ENCODE measurements at places on chromosomes 11 and 22. TPM values are rescaled to one million over a fixed set of nuclear protein-coding genes. Genes with fewer than 3 reads are reported as not detected.

DNA sequence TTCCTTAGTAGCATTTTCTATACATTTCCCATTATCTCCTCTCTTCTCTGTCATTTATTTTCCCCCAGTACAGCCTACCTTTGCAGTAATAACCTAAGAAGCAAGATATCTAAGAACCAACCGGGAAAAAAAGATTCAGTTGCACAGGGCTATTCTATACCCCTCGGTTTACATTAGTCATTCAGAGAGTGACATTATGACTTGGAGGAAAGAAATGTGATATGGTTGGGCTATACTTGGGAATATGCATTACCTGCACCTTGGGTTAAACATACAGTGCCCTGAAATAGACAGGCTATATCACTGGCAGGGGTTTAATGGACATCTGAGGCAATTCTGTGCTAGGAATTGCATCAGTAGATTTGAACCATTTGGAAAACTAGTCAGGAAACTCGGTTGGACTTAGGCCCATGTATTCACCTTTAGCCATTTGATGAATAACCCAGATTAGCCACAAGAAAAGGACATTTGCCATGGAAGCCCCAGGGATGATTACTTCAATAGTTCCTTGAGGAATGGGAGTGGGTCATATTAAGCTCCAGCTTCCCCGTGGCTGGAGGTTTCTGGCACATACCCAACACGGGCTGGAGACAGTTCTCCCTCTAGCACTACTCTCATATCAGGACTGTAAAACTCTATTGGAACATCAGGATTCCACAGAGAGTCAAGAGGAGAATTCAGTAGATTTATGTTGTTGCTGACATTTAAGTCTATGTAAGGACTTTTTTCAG is 973.2 kb downstream of the NTM start:
- no peak for DNase-seq

DNA sequence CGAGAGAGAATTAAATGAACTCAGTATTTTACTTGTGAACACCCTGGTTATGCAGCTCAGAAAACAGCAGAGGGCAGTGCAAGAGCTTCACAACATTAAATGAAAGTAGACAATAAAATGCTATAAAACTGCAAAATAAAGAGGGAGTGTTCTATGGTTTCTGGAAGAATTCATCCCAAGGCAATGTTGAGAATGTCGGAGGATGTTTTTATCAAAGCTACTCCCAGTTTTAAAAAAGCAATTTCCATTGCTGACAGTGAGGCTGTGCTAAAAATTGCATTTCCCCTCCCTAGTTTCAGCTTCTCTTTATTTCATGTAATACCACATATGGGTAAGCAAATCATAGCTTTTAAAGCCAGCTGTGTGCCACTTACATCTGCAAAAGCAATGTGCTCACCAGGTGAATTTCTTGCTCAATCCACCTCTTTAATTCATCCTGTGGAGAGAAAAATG is 296.8 kb downstream of the RAB38 start:
- peak; percentile 42 for DNase-seq

DNA sequence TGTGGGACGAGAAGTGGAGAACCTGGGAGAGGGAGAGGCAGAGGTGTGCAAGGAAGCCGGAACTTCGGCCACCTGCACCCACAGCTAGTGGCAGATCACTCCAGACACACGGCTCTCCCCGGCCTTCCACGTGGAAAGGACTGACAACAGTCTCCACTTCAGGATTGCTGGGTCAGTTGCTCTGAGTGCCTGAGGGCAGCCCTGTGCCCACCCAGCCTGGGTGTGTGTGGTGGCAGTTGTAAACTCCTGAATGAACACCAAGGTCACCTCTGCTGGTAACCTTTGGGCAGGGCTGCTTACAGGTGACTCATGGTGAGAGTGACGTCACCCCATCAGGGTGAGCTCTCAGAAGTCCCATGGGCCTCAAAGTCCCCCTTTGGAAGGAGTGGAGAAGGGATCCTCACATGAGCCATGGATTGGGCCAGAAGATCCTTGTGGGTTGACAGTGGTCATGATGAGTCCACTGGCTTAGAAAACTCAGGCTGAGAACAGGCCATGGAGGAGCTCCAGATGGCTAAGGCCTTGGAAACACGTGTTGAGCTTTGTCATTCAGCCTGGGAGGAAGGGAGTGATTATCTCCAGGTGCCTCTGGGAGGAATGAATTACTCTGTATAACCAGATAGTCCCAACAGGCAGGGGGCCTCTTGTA is 71.3 kb downstream of the BCR start:
- DNase-seq: peak; percentile 10

DNA sequence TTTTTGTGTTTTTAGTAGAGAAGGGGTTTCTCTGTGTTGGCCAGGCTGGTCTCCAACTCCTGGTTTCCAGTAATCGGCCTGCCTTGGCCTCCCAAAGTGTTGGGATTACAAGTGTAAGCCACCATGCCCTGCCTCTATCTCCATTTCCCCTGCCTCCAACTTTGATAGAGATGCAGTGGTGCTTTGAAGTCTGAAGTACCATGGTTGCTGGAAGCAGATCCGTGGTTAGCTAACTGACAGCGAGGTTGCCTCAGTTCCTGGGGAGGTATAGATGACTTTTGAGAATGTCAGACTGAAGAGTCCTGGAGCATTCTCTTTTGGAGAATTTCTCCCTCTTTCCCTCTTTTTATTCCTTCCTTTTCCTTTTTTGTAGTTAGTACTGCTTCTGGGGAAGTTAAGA is 111.5 kb upstream of the RRM1 start:
- DNase-seq: no peak

- DNase-seq: no peak
Observed at GRCh38 chr22:35064664-35065063, 1.3 kb upstream of the ISX start.

DNA sequence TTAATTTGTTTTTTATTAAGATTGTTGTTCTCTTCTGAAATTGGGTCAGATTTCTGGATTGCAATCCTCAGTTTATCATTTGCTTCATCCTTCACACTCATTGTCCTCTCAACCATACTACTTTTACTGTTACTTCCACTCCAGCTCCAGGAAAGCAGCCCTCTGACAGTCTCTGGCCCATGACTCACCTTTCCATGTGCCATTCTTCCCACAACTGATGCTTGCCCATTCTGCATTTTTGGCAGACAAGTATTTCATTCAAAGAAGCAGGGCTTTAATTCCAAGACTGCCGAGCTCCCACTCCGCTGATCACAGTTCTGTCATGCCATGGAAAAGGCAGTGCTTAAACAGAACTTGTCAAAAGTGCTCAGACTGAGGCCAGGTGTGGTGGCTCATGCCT is 139.2 kb downstream of the WNT11 start:
- DNase-seq: no peak

- peak; percentile 36 for DNase-seq
Observed at GRCh38 chr22:41447435-41448188, 1.0 kb upstream of the TOB2 start.

GRCh38 chr11:16900491-16900890 is 113.7 kb downstream of the PLEKHA7 start:
- DNase-seq: no peak

DNA sequence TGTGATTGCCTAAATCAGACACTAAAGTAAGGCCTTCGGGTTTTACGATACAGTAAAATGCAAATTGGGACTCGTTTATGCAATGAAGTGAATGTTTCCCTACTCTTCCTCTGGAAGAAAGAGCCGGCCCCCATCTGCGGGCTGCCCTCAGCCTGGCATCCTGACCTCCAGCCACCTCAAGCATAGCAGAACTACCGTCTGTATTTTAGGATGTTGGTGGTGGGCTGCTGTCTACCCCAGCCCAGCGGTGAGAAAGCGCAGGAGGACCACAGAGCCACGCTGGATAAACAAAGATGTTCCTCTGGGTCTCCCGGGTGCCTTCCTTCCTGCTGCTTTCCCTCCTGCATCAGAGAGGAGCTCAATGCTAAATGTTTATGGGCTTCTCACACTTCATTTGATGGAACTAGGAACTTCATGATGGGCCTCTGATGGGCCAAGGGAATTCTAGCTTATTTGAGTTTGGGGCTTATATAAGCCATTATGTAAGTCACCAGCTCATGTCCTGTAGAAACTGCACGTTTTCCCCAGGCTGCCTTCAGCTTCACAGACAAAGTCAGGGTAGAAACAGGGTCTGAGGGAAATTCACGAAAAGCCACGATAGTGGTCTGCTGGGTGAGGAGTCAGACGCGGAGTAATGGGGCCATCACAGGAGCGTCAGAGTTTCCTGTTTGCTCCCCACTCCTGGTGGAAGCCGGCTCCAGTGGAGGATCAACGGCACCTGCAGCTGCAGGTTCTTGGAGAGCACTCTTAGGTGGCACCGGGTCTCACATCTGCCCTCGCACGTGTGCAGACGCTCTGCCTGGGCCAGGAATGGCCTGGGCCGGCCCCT is 287.4 kb downstream of the BRD1 start:
- DNase-seq: no peak

GRCh38 chr11:1194977-1195681 is 27.7 kb upstream of the MUC5B start:
- DNase-seq: no peak

DNA sequence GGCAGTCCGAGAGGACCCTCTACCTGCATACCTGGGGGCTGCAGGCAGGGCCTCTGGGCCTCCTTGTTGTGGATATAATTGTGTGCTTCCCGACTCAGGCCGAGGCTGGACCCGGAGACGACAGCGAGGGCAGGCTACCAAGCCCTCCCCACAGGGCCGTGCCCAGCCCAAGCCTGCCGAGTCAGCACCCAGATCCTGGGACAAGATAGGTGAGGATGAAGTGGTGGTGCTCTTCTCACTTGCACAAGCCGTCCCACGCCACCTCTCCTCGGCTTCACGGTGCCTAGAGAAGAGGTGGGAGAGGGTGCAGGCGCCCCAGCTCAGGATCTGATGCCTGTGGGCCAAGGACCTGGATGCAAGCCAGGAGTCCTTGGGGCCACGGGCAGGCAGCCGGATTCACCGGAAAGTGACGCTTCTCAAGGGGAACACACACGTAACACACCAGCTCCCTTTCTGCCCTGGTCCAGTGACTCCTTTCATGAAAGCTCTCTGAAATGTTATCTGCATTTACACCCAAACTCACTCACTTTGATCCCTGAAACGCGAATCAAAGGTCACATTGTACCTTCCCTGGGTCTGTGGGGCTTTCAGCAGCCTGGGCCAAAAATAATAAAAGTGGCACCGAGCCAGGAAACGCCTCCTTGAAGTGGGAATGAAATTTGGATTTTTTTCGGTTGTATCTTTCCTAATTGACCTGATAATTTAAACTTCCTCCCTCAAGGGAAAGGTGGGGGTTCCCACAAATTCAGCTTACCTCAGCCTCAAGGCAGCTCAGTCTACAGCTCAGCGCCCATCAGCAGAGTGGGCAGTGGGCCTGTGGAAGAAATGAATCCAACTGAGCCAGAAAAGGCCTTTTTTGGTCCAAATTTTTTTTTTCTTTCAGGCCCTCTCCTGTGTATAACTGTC is 1.1 kb upstream of the GNB1L start:
- no peak for DNase-seq

DNA sequence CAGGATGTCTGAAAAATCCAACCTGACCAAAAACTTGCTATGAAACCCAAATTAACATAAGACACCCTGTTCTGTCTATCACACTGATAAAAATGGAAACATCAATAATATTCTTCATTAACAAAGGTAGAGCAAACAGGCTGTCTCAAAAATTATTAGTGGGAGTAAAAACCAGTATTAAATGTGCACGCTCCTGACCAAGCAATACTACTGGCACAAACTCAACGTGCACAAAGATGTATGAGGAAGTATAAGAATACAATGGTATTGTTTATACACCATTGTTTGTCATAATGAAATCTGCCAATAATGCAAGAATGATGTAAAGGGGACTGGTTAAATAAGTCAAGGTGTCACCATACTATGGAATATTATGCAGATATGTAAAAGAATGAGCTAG is 288.5 kb downstream of the MN1 start:
- DNase-seq: no peak

DNA sequence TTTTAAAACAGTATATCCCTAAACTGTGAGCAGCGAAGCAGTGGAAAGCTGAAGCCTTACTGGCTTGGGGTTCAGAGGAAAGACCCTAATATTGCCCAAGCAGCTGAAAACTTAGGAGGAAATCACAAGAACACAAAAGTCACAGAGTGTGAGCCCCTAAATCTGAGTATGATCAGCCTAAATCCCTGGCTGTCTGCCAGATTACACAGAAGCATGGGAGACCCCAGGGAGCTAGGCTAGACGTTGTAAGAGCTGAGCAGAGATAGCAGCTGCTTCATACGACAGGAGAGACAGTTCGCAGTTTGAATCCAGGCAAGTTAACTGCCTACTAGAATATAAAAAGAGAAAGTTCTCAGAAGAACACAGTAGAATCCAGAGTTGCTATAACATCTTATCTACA is 81.2 kb downstream of the PACS1 start:
- DNase-seq: no peak

GRCh38 chr11:46674463-46675287 is 25.7 kb downstream of the ARHGAP1 start:
- DNase-seq: no peak

DNA sequence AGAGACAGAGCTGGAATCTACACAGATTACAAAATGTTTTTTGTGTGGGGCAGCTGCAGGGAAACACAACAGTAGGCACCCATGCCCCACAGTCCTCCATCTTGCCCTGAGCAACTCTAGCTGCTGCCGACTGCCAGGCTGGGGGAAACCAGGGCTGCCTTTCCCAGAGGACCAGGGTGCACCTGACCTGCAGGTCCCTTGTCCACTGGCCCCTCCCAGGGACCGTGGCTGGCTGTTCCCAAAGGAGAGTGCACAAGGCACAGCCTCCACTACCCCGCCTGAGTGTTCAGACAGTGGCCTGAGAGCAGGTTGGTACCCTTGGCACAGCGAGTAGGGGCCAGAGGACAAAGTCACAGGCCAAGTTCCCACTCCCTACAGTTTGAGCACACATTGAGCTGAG is 181.8 kb downstream of the BARX2 start:
- no peak for DNase-seq

DNA sequence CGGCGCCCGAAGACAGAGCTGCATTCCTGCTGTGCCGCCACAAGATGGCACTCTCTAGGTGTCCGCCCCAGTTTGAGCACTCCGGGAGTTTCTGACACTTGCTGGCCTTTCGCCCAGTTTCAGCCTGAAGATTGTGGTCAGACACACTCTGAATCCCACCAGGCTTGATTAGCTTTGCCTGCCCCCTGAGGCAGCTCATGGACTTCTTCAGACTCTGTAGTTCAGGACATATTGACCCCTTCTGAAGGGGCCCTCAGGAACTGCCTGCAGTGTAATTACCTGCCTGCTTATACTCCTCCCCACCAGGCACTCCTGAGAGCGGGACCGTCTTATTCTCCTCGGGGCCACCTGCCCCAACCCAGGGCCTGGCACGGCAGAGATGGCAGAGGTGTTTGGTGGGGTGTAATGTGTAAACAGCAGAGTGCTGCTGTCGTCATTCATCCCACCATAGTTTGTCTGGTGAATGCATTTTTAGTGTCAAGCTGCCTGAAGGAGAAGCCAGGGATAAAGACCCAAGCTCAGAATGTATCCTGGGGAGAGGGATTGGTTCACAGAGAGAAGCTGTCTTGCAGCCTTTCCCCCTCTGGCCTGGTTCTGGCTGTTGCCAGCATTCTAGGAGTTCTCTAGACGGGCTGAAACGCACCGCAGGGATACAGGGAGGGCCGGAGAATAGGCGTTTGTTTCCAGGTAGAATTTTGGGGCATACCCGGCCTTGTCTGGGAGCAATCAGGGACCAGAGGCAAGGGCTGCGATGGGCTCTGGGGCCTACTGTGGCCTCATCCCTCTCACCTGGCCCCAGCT is 46.4 kb downstream of the EIF3F start:
- peak; percentile 72 for DNase-seq

SREBF2 gene
- 32.5 TPM for total RNA-seq
